ENCODE measurements at places on chromosomes 12 and 14.

GRCh38 chr12:10088031-10088430, 10.8 kb downstream of the CLEC1A start:
- no peak for DNase-seq

DNA sequence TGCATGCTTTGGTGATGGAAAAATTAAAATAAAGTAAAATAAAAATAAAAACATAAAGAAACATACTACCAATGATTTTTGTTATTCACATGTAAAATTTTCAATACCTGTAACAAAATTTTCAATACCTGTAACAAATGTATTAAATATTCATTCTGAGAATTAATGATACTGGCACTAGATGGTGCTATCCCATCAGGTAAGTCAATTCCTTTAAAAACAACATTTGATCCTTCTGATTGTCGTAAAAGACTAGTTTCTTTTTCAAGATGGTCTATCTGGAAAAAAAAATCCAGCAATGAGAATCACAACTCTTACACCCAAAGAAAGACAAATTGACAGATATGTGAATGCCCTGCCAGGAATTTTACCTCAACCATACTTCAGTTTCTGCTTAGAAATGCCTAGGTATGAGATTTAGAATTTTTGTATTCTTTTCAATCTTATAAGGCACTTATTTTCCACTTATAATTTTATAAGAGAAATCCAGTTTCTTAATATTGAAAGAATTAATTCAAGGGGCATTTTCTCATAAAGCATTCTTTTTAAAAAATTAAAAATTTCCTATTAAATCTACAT, 30.7 kb downstream of the CEP290 start:
- DNase-seq, result no peak

GRCh38 chr12:118778077-118778476, 203.3 kb upstream of the SRRM4 start:
- DNase-seq, result no peak

DNA sequence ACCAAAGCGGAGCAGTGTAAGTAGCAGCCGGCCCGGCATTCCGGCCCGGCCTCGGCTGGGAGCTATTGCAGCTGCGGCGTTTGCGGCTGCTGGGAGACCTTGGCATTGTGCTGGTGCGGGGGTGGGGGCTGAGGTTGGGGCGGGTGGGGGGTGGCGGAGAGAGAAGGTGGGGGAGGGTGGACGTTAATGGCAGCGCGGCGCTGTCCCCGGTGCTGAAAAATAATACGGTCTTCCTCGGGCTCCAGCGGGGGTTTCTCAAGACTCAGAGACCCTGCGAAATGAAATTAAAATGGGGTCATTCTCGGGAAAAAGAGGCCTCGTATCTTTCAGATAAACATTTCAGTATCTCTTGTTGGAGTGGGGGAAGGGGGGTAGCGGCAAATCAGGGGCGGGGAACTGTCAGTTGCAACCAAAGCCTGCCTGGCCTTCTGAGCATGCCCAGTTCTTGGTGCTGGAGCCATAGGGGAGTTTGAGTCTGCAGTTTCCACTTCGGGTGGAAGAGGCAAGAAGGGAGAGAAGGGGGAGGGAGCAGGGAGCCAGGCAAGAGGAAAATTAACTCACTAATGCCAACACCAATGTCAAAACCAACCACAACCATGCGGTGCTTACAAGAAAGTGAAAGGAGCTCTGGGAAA, 414 bp downstream of the UNC79 start:
- no peak for DNase-seq

GRCh38 chr14:61573321-61573720, 122.0 kb upstream of the HIF1A start:
- no peak for DNase-seq

DNA sequence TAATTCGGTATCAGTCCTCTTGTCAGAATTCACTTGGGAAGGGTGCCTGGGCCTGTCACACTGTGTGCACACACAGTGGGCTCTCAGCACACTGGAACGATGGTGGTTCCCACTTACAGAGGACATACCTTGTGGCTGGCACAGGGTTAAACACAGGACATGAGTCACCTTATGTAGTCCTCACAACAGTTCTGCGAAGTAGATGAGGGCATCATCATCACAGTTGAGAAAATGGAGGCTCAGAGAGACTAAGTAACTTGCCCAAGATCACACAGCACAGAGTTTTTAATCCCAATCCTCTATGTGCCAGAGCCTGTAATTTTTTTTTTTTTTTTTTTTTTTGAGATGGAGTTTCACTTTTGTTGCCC, 90.7 kb downstream of the NINJ2 start:
- DNase-seq, result no peak

GRCh38 chr14:94029265-94029664, 3.1 kb downstream of the OTUB2 start:
- no peak for DNase-seq

- no peak for DNase-seq
Measured at GRCh38 chr12:51343201-51343600, 3.3 kb downstream of the CELA1 start.

DNA sequence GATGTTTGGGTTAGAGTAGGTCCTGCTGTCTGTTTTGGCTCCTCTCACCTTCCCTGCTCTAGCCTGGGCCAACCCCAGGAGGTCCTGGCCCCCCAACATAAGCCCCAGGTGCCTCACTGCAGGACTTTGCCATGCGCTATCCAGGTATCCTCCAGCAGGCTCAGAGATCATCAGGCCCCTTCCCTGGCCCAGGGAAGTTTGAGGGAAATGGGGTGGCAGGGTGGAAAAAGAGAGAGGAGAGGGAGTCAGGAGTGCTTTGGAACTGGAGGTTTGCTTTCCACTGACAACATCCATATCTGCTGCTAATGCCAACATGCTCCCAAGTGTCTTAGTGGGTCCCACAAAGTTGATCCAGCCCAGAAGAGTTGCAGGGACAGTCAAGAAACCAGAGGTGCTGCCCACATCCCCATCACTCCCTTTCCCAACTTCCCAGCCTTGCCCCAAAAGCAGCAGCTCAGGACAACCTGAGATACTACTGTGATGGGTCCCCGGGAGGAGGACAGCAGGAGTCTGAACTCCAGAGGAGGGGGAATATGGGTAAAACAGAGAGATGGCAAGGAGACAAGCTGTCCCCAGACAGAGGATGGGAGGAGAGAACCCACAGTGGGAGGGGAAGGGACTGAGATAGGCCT, 677 bp downstream of the TNS2 start:
- DNase-seq, result no peak

DNA sequence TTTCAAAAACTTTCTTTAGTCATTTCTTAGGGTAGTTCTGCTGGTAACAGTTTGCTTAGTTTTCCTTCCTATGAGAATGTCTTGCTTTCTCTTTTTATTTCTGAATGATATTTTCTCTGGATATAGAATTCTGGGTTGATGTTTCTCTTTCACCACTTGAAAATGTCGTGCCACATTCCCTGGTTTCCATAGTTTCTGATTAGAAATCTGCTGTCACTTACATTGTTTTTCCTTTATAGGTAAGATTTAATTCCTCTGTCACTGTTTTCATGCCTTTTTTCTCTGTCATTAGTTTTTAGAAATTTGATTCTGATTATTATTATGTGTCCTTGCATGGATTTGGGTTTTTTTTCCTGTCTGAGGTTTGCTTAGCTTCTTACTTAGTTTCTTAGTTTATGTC, 77.3 kb upstream of the PCNX4 start:
- DNase-seq, result no peak

GRCh38 chr14:100363053-100363452, 39.9 kb downstream of the SLC25A47 start:
- DNase-seq, result no peak

GRCh38 chr14:54786838-54787237, 115.8 kb downstream of the GCH1 start:
- no peak for DNase-seq

DNA sequence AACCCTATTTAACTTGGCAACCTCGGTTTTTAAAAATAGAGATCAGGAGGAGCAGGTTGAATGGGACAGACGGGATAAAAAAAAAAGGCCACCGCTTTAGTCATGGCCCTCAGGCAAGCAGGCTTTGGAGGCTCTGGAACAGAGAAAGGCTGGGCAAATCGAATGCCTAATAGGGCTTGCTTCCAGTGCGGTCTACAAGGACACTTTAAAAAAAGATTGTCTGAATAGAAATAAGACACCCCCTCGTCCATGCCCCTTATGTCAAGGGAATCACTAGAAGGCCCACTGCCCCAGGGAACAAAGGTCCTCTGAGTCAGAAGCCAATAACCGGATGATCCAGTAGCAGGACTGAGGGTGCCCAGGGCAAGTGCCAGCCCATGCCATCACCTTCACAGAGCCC, 265.8 kb downstream of the CPNE8 start:
- DNase-seq, result no peak

DNA sequence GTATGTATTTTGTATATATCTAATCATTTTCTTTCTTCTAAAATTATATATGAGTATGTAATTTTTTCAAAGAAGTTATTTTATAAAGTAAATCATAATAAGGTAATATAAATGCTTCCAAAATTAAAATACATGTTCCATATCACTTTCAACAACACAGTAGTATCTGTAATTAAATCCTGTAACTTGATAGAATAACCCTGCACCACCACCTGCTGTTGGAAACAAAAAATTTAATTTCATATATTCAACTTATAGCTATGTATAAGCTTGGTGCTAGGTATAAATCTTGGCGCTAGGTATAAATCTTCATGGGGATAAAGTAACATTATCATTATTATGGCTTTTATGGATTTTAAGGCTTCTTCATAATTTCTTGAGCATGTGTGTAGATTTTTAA, 149.7 kb upstream of the DCN start:
- no peak for DNase-seq

DNA sequence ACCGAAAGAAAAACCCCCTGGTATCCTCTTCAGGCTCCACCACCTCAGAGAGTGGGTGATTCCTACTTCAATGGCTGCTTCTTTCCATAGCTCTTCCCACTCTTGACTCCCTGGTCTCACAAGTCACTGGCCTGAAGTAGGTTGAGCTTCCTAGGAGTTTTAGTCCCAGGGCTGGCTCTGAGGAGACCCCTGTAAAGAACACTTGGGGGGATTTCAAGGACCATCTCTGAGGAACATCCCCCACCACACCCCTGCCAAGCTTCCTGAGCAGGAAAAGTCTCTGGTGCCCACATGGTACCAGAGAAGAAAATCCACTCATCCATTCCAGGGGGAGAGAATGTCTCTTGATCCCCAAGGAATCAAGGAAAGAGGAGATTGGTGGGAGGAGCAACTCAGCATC, 25.7 kb downstream of the PHETA1 start:
- no peak for DNase-seq

DNA sequence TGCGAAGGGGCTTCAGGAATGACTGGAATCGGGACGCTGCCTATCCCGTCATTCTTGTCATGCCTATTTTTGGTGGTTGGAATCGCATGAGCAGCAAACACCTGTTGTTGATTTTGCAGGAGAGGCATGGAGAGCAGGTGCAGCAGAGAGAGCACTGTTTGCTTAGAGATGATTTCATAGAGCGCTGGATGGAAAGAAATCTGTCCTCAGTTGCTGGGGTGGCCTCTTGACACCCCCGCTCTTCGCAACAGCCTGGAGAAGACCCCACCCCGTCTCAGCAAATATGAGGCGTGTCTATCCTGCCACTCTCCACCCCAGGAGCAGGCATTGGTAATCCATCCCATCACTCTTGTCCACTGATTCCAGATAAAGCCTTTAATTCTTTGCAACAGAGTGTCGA, 19.3 kb upstream of the NCOR2 start:
- DNase-seq, result no peak

DNA sequence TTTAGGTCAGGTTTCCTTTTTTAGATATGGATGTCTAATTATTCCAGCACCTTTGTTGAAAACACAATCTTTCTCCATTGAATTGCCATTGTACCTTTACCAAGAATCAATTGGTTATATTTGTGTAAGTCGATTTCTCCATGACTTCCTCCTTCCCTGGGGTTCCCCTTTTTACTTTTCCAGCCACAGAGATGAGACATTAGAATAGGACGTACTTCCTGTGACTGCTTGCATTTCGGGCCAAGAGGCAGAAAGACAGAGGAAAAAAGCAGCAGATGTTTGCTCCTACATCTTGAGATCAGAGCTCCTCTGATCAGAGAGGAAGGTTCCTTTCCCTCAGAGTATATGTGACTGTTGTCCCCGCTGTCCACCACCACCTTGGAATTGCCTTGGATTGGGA, 453.7 kb upstream of the RGS6 start:
- peak; percentile 25 for DNase-seq

DNA sequence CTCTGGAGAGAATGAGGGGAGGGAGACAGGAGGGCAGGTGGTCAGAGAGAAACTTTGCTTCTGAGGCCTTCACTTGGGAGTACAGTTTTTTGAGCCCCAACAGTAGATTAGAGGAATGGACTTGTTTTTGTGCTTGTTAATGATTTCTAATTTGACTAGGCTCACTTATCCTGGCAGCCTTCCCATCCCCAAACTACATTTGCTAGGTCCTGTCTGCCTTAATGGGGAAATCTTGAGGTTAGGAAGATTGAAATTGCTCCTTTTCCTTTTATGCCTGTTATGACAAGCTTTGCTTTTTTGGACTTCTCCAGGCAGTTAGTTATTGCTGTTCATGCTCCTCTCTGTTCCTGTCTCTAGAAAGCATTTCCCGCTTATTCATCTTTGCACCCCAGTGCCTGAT, 37.7 kb downstream of the SYNE2 start:
- no peak for DNase-seq

- DNase-seq, result no peak
Measured at GRCh38 chr12:47033789-47034555, 45.4 kb upstream of the PCED1B start.

GRCh38 chr14:55899531-55899930, 218.7 kb upstream of the PELI2 start:
- no peak for DNase-seq

DNA sequence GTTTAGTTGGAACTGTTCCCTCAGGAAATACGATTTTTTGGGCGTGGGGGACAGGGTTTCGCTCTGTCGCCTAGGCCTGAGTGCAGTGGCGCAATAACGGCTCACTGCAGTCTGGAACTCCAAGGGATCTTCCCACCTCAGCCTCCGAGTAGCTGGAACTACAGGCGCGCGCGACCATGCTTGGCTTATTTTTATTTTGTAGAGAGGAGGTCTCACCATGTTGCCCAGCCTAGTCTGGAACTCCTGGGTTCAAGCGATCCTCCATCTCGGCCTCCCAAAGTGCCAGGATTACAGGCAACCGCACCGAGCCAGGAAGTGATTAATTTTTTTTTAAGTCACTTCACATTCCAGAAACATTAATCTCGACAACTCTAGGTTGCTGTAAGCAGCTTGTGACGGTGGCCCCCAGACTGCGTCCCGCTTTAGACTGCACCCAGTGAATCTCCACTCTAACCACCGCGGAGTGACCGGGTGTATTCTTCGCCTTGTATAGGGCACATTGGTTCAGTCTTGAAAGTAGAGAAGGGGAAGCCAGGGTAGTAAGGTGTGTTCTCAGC, 830 bp upstream of the MIS18BP1 start:
- DNase-seq, result no peak

DNA sequence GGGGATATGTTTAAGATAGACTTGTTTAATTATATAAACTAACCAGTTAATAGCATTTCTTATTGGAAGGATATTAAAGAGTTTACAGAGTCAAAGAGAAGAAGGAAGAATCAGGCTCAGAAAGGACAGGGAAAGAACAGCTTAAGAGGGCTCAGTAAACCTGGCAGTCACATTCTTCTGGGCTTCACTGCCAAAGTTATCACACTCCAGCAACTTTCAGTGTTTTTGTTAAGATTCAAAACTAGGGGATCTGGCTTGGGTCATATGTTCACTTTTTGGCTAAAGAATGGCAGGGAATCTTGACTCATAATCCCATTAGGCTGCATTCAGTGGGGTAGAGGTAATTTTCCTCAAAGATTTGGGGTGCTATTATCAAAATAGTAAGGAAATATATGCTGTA, 312.3 kb downstream of the RAD51B start:
- no peak for DNase-seq

All from CMK (cell line).